ENCODE measurements at places on chromosomes 12 and 14.

GRCh38 chr12:47899466-47899865 lies 5.3 kb downstream of the VDR start:
- no peak for DNase-seq

- no peak for DNase-seq
Observed at GRCh38 chr14:94448071-94448808, 4.4 kb downstream of the SERPINA11 start.

- DNase-seq, result no peak
Observed at GRCh38 chr14:97411938-97412612, 614.9 kb downstream of the VRK1 start.

GRCh38 chr14:70359076-70359424 lies 433 bp downstream of the COX16 start:
- DNase-seq, result no peak

DNA sequence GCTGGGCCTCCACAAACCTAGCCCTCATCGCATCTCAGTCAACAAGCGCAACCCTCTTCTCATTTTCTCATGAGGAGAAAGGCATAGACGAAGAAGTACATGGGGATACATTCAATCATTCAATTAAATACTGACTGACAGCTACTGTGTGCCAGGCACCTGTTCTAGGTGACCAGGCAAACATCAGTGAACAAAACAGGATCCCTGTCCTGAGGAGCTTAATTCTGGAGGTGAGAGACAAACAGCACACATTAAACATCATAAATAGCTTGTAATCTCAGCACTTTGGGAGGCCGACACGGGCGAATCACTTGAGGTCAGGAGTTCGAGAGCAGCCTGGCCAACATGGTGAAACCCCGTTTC lies 362 bp upstream of the ACYP1 start:
- no peak for DNase-seq

DNA sequence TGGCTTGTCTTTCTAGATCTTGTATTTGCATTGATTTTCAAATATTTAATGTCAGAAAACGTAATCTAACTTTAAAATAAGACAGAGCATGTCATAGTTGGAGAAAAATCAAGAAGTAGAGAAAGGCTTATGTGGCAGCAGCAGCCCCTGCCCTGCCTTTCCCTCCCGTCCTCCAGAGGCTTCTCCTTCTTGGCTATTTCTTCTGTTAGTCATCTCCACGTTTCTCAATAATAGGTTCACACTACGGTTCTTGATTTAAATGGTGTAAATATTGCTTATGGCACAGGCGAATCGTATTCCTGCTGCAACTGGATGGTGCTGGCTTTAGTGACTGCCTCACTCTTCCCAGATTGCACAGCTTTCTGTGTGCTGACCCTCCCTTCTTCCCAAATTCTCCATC lies 42.8 kb downstream of the SLC8B1 start:
- DNase-seq, result no peak

DNA sequence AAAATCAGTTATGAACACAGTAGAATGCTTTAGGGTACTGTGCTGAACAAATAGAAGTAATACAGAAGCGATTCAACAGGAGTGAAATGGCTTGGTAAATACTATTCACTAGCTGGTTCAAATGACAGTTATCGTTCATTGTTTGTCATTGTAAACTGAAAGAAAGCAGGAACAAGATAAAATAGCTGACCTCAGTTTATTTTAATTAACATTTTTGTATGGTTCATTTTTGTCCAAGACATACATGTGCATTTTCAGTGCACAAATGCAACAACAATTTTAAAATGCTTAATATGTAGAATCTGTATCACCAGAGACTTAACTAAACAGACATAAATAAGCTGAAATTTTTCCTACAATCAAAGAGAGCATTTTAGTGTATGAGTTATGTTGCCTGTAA lies 49.9 kb downstream of the ALX1 start:
- DNase-seq, result no peak

DNA sequence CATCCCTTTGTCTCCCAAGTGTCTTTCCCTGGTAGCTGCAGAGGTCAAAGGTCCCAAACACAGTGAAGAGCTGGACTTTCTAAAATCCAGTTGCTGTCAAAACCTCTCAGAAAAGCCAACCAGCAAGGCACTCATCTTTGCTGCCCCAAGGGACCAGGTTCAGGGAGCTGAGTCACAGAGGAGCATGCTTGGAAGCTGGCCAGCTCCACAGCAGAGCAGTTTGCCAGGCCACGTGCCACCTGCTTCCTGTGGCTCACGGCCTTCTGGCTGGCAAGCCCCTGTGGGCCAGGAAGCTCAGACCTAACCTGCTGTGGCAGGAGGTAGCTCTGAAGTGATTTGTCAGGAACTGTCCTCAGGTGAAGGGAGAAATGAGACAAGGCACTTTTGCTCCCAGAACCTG lies 3.6 kb downstream of the ISCU start:
- DNase-seq, result peak; percentile 94

GRCh38 chr12:29455087-29455486 lies 42.4 kb downstream of the OVCH1 start:
- no peak for DNase-seq

GRCh38 chr12:62482769-62483168 lies 16.1 kb downstream of the MON2 start:
- no peak for DNase-seq

DNA sequence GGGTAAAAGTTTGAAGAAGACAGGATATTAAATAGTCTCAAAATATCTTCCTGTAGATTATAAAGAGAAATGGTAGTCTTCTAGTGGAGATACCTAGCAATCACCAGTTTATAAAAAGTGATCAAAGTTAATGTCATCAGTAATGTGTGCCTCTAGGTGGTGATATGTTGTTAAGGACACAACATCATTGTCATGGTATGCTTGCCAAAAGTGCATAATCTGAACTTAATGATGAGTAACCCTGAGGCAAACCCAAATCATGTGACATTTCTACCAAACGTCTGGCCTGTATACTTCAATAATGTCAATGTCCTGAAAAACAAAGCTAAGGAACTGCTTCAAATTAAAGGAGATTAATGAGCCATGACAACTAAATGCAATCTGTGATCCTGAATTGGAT lies 214.7 kb downstream of the PHLDA1 start:
- no peak for DNase-seq

DNA sequence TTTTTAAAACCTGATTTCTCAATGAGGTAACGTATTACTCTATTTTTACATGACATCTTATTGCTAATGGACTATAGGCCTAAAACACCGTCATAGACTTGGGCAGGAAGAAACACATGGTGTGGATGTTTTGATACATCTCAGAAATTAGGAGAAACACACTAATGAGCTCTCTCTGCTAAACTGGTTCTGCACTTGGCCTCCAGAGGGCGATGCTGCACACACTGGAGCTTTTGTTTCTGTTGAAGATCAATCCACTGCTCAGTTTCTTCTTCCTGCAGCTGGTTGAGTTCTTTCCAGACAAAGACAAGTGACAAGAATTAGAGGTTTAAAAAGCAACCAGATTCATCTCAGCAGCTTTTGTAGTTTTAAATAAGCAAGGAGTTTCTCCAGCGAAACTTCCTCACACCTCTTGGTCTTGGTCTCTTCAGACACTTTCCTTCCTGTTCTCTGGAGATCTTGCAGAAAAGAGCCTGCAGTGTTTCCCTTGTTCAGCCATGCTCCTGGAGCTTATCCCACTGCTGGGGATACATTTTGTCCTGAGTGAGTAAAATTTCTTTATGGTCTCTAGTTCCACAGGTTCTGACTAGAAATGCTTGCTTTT lies 178.5 kb upstream of the OR4E1 start:
- no peak for DNase-seq

- DNase-seq, result no peak
Observed at GRCh38 chr14:75453817-75454434, 26.1 kb downstream of the JDP2 start.

DNA sequence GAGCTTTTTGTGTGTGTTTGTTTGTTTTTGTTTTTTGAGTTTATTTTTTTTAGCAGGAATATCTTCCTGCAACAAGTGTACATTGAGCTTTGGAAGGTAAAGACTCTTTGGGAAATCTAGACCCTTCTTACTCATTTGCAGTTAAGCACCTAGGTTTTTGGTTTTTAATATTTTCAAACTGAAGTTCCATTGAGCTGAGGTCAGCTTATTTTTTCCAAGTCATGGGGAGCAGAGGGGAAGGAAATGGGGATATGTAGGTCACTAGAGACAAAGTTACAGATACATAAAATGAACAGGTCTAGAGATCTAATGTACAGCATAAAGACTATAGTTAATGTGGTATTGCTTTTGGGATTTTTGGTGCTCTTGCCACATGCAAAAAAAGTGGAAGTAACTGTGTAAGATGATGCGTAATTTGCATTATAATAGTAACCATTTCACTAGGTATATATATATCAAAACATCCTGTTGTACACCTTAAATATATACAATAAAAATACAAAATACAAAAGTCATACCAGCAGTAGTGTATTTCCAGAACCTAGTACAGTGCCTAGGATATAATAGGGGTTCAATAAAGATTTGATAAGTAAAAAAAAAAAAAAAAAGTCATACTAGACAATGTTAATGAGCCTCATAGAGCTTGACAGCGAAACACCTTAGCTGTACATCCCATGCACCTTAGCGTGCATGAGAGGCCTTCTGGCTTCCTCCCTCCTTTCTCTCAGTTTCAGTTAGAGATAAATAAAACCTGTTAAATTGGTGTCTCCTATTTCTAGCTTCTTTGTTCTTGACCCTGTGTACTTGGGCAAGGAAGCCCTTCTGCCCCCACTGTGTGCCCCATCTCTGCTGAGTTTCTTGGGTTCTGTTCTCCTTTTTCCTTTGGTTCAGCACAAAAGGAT lies 22.7 kb downstream of the CGRRF1 start:
- no peak for DNase-seq

DNA sequence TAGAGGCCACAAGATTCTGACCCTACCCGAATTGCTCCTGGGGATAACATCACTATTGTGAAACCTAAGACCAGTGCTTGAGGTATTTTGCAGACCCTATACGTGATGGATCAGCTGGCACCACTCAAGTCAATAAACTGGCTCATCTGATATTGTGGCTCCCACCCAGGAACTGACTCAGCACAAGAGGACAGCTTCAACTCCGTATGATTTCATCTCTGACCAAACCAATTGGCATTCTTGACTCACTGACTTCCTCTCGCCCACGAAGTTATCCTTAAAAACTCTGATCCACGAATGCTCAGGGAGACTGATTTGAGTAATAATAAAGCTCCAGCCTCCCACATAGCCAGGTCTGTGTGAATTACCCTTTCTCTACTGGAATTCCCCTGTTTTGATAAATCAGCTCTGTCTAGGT lies 1036.1 kb upstream of the TMEM132C start:
- DNase-seq, result no peak

DNA sequence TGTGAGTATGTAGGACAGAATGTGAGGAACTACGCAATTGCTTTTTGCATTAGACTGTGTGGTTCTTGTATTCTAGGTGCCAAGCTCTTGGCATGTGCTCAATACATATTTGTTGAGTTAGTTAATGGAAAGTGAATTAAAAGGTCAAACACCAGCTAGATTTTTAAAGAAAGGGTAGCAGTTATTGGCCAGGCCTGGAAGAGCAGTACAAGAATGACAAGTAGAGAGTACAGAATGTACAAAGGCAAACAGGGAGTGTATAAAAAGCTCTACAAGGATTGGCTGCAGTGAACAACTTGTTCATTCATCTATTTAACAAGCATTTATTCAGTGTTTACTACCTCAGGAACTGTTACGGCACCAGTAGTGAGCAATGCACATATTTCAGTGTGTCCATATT lies 854.0 kb upstream of the SEL1L start:
- DNase-seq, result no peak

DNA sequence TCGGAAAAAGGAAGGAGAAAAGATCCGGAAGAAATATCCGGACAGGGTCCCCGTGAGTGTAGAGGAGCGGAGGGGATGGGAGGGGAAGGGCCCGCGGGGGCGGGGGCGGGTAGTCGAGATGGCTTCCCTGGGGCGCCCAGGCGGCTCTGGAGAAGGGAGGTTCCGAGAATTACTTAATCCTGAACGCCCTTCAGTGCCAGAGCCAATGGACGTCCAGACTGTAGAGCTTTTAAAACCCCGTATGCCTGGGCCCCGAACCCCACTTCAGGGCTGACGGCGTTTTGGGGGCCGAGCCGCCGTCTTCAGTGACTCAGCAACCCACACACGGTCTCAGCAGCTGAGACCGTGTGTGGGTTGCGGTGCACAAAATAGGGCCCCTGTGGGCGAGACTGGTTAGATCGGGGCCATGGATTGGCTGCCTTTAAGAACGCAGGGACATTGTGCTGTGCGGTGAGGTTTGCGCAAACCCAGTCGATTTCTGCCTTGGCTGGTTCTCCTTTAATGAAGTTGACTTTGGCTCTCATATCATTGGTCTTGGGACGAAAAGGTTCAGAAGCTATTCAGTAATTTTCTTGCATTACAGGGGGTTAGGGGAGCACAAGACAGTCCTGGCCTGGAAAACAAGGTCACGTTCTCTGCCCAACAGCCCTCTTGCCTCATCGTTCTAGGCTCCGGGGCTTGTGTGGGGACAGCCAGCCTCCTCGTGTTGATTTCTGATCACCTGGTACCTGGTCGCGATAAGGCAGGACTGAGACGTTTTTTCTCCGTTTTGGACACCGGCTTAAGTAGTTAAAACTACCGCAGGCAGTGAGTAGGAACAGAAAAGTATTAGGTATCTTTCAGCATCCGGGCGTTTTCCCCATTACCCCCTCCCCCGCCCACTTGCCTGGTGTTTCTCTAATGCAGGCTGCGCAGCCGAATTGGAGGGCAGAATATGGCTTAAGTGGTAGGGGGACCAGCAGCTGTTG lies 775 bp downstream of the GABARAPL1 start:
- DNase-seq, result no peak

GRCh38 chr14:77161011-77161410 lies 19.4 kb upstream of the ZDHHC22 start:
- no peak for DNase-seq

- DNase-seq, result no peak
Observed at GRCh38 chr12:107844312-107844921, 69.9 kb downstream of the ASCL4 start.

DNA sequence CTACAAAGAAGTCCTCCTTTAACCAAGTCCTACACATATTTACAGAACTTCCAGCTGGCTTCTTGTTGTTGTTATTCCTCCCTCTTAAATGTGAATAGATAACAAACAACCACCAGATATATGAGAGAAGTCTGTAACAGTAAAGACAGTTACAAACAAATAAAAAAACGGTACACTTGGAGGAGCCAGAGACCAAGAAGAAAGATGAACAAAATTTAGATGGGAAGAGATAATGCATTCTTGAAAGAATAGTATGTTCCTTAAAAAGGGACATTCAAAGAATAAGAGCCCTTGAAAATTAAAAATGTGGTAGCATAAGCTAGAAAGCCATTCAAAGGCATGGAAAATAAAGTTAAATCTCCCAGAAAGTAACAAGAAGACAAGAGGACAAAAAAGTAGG lies 25.9 kb downstream of the SLCO1A2 start:
- no peak for DNase-seq

GRCh38 chr14:63435838-63436237 lies 107.3 kb downstream of the PPP2R5E start:
- no peak for DNase-seq

- DNase-seq, result no peak
Observed at GRCh38 chr12:117792471-117792870, 176.3 kb downstream of the KSR2 start.

DNA sequence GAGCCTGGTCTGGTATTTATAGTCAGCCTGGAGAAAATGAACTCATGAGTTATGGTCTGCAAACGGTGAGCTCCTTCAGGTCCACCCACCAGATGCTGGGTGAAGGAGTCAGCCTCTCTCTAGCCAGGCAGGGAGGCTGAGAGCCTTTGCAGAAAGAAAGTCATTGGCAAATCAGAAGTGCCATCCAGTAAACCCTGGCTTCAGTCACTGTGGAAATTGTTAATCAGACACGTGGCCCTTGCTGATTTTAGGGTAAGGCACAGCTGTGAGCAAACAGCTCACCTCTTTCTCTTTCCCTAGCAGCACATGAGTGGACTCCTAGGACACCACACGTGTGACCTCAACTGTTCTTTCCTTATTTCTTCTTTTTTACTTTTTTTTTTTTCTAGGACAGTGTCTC lies 44.9 kb downstream of the CHST11 start:
- DNase-seq, result no peak
